ENCODE measurements at places on chromosomes 2 and 18.

- DNase-seq: peak; percentile 29
Measured at GRCh38 chr2:23375448-23375847, 9.5 kb upstream of the KLHL29 start.

DNA sequence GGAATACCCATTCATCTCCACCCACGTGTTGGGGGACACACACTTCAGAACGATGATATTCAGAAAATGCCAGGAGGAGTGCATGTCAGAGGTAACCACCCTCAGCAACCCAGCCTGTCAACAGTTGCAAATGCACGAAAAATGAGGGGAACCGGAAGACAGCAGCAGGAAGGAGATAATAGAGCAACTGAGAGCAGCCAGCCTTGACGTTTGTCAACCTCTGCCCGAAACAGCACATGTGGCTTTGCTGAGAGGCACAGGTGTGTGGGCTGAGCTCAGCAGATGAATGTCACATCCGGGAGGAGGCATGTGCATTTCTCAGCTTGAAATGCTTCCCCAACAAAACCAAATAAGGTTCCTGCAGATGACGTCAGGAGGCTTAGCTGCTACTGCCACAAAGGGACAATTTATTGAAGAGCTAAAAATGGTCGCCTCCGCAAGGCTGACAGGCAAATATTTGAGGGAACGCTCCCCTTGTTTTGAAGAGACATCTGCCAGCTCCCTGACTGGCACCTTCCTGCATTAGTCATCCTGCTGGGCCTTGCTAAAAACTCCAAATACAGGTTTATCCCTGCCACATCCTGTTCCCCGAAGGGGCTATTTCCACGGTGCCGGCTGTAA lies 419.0 kb downstream of the NBAS start:
- no peak for DNase-seq

DNA sequence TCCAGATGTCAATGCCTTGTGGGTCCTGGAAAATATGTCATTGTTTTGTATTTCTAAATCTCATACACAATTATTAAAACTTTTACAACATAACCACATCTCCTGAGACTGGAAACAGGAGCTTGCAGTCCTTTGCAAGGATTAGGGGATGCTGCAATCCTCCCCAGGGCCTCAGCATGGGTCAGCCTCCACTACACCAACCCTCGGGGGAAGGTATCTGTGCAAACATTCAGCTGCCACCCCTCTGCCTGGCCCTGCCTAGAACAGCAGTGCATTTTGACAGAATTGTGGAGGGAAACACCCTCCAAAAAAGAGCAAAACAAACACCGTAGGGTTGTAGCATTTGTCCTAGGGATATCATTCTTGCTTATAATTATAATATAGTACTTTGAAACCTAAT lies 4.2 kb upstream of the UPP2 start:
- no peak for DNase-seq

DNA sequence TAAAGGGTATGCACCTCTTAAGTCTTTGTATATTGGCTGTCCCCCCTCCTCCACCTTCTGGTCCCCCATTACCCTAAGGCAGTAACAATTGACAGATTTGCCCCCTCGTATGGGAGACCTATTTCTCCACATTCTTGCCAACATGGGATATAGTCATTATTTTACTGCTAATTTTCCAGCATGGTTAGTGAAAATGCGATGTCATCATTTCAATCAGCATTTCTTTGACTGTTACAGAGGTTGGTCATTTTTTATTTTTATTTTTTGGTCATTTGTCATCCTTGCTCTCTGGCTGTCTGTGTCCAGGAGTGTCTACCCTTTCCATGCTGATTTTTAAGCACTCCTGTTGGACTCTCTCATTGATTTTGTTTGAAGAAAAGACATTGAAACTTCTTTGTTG lies 45.4 kb upstream of the SPP2 start:
- DNase-seq: no peak

DNA sequence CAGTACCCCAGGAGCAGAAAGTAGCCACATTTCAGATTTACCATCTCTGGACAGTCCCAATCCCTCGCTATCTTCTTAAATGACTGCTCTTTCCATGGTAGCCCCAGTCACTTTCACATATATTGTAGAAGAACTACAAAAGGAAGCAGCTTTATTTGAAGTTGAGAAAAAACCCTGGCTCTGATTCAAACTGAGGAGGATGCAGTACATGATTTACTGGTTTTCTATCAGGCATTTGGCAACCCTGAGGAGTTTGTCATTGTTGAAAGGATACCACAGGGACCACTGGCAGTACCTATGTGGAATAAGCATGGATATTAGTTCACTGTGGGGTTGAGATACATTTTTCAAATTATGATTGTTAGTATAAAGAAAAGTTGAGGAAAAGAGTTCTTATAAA lies 640.9 kb upstream of the SETBP1 start:
- DNase-seq: peak; percentile 37
